Psoas muscle (tissue), 8 donors: ENCODE measurements at places on chromosomes 12 and 14. TPM values are rescaled to one million over a fixed set of nuclear protein-coding genes. Genes with fewer than 3 reads are reported as not detected.

GRCh38 chr12:101891462-101891971, 14.1 kb downstream of the DRAM1 start:
- DNase-seq: no peak

GRCh38 chr12:805022-805632, 52.7 kb downstream of the WNK1 start:
- no peak for DNase-seq

GRCh38 chr14:64728106-64728505, 23.9 kb downstream of the PLEKHG3 start:
- no peak for DNase-seq

DNA sequence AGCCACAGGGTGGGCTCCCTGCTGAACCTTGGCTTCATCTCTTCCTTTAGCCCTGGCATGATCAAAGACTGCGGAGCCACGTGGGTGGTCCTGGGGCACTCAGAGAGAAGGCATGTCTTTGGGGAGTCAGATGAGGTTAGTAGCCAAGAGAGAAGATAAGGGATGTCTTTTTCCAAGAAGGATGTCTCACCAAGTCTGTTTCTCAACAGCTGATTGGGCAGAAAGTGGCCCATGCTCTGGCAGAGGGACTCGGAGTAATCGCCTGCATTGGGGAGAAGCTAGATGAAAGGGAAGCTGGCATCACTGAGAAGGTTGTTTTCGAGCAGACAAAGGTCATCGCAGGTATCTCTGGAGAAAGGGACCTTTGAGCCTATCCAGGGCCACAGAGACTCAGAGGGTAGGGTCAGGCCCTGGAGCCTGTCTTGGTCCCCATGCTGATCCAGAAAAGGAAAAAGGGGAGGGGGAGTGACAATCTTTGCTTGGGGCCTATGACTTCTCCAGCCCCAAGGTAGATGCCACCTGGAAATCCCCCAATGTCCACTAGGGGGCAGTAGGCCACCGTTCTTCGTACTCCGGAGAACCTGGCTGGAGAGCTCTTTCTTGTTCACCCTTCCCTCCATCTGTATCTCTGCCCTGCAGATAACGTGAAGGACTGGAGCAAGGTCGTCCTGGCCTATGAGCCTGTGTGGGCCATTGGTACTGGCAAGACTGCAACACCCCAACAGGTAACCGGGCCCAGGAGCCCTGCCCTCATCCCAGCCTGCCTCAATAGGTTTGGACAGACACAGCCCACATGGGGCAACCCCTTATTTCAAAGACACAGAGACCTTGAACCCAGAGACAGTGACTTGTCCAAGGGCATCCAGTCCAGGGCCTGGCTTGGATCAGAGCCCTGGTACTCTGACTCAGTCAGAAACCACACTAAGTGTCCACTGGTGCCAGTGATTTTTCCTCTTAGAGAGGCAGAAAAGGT, 2.0 kb downstream of the TPI1 start:
- peak; percentile 85 for DNase-seq

- no peak for DNase-seq
Measured at GRCh38 chr12:101707131-101707782, 9.8 kb downstream of the CHPT1 start.

GRCh38 chr14:29069228-29069627, 302.6 kb downstream of the FOXG1 start:
- DNase-seq: no peak

GRCh38 chr14:100423317-100424010, 100.3 kb downstream of the SLC25A47 start:
- DNase-seq: no peak

The PLD4 gene
- total RNA-seq: not detected

The LTBR gene
- 23.7 TPM for total RNA-seq

- no peak for DNase-seq
Measured at GRCh38 chr14:54681811-54682261, 114.9 kb downstream of the SAMD4A start.

DNA sequence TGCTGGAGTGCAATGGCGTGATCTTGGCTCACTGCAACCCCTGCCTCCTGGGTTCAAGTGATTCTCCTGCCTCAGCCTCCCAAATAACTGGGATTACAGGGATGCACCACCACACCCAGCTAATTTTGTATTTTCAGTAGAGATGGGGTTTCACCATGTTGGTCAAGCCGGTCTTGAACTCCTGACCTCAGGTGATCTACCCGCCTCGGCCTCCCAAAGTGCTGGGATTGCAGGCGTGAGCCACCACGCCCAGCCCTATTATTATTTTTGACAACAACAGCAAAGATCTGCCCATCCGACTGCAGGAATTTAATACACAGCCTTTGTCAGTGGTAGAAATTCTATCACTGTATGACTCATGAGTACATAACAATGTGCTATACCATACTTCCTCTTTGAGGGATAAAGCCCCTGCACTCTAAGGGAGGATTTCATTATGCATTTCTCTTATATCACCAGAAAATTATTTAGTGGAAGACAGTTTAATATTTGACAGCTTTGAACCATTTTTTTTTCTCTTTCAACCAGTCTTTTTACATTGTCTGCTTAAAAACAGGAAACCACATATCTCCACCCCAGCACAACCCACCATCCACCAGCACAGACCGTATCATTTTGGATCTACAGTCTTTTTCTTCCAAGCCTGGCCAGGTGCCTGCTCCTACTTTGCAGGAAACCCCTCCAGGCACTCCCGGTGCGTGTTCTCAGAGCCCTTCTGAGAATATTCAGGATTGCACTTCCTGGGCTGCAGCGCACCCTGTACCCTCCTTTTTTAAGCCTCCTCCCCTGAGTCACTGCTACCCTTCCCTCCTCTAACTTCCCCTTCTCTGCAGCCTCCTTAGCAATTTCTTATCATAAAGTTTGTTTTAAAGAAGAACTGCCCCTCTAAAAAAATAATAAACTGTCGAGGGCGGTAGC, 594 bp downstream of the ARHGDIB start:
- DNase-seq: no peak

The GALNT16 gene
- 2.6 TPM for total RNA-seq

The TAS2R30 gene
- 1.1 TPM for total RNA-seq

DNA sequence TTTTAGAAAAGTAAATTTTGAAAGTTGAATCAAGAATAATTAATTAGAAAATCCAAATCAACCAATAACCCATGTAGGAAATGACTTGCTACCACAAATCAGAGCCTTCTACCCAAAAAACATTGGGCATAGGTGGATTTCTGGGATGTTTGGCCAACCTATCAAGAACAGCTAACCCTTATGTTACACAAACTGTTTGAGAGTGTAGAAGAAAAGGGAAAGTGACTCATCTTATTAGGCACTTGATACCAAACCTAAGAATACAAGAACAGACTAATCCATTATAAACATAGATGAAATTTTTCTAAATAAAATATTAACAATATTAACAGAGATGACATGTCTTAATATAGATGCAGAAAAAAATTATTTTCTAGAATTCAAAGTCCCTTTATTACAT, 260.4 kb downstream of the ZFP36L1 start:
- no peak for DNase-seq

DNA sequence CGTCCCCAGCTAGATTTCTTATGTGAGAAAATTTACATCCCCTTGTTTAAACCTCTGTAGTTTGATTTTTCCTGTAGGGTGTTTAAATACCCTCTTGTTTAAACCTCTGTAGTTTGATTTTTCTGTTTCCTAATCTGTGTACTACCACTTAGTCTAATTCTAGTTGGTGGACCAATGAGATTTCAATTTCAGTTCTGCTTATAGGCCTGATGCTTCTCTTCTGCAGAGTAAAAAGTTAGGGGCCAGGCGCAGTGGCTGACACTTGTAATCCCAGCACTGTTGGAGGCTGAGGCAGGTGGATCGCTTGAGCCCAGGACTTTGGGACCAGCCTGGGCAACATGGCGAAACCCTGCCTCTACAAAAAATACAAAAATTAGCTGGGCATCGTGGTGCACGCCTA, 11.5 kb downstream of the UBC start:
- peak; percentile 19 for DNase-seq

DNA sequence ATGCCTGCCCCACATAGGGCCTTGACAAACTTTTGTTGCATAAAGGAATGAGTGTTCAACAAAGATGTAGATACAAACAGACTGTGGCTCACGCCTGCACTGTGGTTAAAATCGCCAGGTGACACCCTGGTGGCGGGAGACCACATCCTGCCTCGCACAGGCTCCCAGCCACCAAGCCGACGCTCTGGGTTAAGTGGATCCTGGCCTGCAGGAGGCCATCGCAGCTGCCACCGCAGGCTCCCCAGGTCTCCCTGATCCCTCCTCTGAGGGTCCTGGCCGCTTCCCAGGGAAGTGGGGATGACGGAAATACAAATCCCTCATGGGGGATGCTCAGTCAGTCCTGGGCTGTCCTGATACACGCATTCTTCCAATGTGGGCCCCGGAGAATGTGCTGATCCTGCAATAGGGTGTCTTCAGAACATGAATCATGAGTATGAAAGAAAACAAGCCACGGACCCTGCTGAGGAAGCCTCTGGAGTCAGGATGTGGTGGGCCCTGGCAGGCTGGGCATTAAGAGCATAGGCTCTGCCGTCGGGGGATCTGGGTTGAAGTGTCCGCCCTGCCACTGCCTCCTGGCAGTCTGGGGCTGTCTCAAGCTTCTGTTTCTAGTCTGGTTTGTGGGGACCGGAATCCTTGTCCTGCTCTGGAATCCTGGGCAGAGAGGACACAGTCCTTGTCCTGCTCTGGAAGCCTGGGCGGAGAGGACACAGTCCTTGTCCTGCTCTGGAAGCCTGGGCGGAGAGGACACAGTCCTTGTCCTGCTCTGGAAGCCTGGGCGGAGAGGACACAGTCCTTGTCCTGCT, 53.5 kb upstream of the BEGAIN start:
- no peak for DNase-seq

GRCh38 chr14:81533212-81533535, 479 bp downstream of the SEL1L start:
- DNase-seq: no peak

GRCh38 chr12:65637774-65638173, 186.5 kb upstream of the HMGA2 start:
- no peak for DNase-seq

- DNase-seq: no peak
Measured at GRCh38 chr14:24875991-24876878, 173.7 kb downstream of the STXBP6 start.

The JDP2 gene
- total RNA-seq: 37.2 TPM

The IRAK3 gene
- 1.5 TPM for total RNA-seq

- no peak for DNase-seq
Measured at GRCh38 chr12:124689631-124690030, 122.2 kb upstream of the NCOR2 start.

- no peak for DNase-seq
Measured at GRCh38 chr14:54890788-54891187, 11.8 kb downstream of the GCH1 start.

DNA sequence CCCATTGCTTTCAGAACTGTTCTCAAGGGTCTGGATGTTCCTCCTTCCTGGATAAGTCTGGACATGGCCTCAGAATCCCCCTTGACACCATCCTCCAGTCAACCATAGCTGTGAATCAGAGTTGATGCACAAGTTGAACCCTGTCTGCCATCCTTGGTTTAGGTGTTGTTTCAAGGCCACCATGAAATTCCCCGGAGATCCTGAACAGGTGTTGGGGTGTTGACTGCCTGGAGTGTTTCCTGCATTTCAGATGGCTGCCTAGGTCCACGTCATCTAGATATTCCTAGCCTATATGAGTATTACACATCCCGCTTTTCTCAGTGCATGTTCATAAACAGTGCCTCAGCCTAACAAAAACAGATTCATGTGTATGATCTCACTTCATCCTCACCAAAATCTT, 86.7 kb upstream of the PWP1 start:
- DNase-seq: no peak

- no peak for DNase-seq
Measured at GRCh38 chr12:101637936-101638335, 43.2 kb downstream of the MYBPC1 start.

The OLR1 gene
- total RNA-seq: not detected

DNA sequence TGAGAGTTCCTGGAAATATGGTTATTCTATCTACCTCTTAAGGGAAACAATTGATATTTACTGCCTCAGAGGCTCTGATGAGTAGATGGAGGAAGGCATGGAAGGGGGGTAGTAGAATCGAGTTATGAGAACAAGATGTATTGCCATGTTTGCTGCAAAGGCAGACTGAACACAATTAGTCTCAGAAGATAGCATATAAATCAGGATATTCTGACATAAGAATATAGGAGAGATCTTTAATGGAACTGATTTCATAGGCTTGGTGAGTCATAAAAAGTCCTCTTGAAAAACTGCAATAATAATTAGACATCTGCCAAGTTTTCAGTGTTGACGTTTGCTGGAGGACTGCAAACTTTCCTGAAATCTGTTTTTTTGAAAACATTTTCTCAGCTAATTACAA, 636.1 kb downstream of the TMTC2 start:
- no peak for DNase-seq

- DNase-seq: no peak
Measured at GRCh38 chr12:109121346-109121880, 5.0 kb downstream of the ACACB start.

DNA sequence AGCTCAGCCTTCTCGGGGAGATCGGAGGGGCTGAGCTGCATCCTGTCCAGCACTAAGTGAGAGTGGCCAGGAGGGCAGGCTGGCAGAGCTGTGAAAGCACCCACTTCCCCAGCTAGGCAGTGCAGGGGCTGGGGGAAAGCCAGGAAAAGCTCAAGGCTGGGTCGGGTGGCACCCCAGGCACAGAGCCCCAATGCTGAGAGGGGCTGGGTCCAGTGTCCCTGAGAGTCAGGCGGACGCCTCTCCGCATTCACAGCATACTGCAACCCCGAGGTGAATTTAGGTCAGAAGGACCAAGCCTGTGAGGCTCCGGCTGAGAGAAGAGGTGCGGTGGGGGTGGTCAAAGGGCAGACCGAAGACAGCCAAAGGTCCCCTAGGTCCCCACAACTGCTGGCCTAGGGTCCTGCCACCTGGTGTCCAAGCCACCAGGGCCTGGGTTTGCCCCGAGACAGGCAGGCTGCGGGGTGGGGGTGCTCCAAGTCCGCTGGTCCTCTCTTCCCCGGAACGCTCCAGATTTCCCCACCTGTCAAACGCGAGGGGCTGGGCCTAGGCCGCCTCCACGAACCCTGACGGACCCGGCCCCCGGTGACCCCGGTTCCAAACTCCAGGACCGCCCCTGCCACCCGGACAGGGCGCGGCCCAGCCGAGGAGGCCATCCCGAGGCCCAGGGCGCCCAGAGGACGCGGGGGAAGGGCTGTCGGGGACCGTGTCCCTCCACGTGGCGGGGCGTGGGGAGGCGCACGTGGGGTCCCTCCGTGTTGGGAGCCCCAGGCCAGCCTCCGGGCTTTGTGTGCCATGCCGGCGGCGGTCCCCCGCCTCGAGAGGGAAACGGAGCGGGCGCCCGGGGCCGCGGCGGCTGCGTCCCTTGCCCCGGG, 527 bp downstream of the CAMKK2 start:
- peak; percentile 69 for DNase-seq

The DACT1 gene
- total RNA-seq: 3.0 TPM

DNA sequence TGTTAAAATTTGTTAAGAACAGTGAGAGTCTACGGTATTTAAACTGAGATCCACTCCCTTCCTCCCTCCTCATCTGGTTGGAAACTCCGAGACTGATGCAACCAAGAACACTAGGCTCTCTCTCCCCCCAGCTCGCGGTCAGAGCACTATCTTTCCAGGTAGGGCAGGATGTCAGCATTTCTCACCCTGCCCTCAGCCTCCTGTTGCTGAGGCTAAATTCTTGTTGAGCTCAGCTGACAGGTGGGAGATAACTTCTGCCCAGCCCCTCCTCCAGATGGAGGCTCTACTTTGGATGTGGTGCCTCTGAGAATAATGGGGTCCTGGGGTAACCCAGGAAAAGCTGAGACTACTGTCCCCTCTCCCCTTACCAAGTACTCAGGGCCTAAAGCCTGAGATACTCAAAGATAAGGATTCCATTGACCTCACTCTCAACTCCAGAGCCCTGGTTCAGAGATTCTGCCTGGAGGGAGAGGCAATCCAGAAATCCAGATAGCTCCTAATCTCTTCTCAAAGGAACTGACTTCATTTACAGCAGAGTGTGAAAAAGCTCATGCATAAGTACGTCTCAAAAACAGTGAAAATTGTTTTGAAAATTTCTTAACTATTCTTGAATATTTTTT, 110.1 kb downstream of the EML5 start:
- no peak for DNase-seq
